ENCODE measurements at places on chromosomes 7 and 10. TPM values are rescaled to one million over a fixed set of nuclear protein-coding genes. Genes with fewer than 3 reads are reported as not detected.

Gene ANK3
- total RNA-seq, result 243 TPM

DNA sequence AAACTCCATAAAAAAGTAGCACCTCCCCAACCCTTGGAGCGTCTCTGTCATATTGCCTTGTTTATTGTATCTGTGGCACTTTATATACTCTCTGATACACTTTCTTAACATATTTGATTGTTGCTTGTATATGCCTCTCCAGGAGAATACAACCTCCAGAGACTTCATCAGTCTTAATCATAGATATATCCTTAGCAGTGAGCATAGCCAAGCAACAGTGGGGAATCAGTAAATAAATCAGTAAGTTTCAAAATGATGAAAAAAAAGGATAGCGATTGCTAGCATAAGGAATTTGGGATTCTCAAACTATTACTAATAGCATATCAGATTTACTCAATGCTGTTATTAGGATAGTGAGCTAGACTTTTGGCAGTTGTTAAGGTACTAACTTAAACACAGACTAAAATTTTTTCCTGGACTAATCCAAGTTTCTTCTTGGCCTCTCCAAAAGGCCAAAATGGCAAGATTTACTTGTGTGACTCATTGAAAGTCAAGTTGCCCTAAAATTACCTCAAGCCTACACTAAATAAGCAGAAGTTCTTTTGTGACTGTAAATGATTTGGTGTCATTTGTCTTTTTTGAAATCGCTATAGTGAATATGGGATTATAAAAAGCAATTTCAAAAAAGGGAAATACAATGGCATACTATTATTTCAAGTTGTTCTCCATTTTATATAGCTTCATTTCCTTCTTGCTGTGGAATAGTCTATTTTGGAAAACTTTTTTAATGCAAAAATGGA lies 177.9 kb downstream of the CHN2 start:
- H3K27ac ChIP-seq, result no peak overlapping the region
- DNase-seq, result no peak
- no peaks in the 10 kb centered on the region for H3K36me3 ChIP-seq
- peaks cover 12% of the 10 kb centered on the region for H3K4me1 ChIP-seq

DNA sequence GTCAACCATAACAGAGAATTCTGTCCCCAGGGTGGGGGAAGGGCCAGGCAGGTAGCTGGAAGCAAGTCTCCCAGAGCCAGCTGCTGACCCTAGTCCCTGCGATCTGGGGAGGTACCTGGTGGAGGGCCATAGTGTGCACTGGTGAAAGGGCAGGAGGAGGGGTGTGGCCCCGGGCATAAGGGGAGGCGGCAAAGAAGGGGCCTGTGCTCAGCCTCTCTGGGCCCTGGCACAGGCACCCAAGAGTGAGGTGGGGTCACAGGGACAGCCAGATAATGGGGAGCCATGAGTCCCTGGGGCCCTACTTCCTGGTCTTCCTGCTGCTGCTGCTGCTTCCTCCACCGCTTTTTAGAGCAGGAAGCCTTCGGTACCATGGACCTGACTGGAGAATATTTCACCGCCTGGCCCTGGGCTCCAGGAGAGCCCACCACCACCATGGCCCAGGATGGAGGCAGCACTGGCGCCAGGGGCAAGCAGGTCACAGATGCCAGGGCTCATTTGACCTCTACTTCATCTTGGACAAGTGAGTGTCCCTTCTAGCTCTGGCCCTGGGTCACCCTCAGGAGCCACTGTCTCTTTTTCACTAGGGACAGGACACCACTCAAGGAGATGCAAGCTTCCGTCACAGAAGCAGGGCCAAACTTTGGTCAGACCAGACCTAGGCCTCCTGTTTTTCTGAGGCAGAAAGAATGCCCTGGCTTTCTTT lies at the start of gene ANTXRL:
Gene ANTXRL, plus strand, starts transcription at position 7 of the 703 bp plus-strand sequence. Its CDS starts 266 bp downstream, at position 273.
- peaks cover 23% of the 10 kb centered on the region for H3K27me3 ChIP-seq
- H3K27ac ChIP-seq, result no peak within 1 kb of the TSS
- DNase-seq, result no peak
- no peaks in the 10 kb centered on the region for H3K36me3 ChIP-seq
- peaks cover 13% of the 10 kb centered on the region for H3K4me1 ChIP-seq

Gene MORN4
- total RNA-seq, result 16.4 TPM

- H3K27me3 ChIP-seq, result no peaks in the 10 kb centered on the region
- no peaks in the 10 kb centered on the region for H3K36me3 ChIP-seq
- H3K4me3 ChIP-seq, result no peak overlapping the region
- peaks cover 19% of the 10 kb centered on the region for H3K4me1 ChIP-seq
- H3K27ac ChIP-seq, result no peak overlapping the region
Measured at GRCh38 chr7:29087840-29088170, 58.5 kb downstream of the CPVL start.

GRCh38 chr7:158542651-158543566 lies 44.7 kb downstream of the PTPRN2 start:
- H3K4me3 ChIP-seq, result no peak overlapping the region
- H3K4me1 ChIP-seq, result no peaks in the 10 kb centered on the region
- H3K27me3 ChIP-seq, result peaks cover 3% of the 10 kb centered on the region
- DNase-seq, result no peak
- H3K27ac ChIP-seq, result no peak overlapping the region
- no peaks in the 10 kb centered on the region for H3K36me3 ChIP-seq

DNA sequence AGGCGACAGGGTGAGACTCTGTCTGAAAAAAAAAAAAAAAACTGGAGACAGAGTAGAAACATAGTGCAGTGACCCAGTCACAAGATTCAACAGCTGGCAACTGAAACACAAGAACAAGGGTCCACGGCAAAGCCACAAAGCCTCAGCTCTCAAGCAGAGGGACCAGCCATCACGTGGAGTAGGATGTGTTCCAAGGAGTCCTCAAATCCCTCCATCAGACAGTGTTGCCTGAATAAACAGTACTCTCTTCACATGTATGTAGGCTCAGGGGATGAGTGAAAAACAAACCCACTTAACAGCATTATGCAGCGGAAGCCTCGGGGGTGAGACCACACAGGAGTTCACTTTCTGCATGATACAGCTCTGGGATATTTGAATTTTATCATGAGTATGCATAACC lies 62.0 kb downstream of the SLIT1 start:
- H3K27me3 ChIP-seq, result peaks cover 62% of the 10 kb centered on the region
- H3K4me3 ChIP-seq, result no peak overlapping the region

GRCh38 chr10:53430127-53430891 lies 657.7 kb upstream of the MBL2 start:
- DNase-seq, result no peak
- H3K4me3 ChIP-seq, result no peak overlapping the region
- H3K36me3 ChIP-seq, result peaks cover 3% of the 10 kb centered on the region
- H3K27me3 ChIP-seq, result no peaks in the 10 kb centered on the region
- H3K4me1 ChIP-seq, result peaks cover 8% of the 10 kb centered on the region

Gene ZNF503
- total RNA-seq, result 58.3 TPM

DNA sequence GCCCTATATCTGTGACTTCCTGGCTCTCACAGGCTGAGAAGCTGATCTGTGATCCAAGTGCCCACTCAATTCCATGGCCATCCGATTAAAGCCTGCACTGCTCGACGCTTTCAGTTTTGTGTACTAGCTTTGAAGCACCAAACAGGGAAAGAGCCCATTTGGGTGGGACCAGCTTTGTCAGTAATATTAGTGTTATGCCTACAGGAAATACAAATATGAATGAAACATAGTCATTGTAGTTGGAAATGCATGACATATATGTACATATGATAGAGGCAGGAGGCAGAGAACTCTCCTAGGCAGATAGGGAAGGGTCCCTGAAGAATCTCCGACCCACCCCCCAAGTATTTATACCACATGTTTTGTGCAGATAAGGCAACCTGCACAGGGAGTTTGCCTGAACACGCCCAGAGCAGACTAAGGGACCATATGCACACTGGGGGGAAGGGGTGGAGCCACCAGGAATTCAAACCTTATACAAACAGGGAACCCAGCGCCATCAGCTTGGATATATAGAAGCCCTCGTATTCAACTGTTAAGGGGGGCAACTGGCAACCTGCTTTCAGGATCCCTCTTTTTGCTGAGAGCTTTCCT lies 653.2 kb downstream of the PARD3 start:
- DNase-seq, result no peak
- no peaks in the 10 kb centered on the region for H3K27me3 ChIP-seq
- H3K4me1 ChIP-seq, result peaks cover 4% of the 10 kb centered on the region
- no peak overlapping the region for H3K4me3 ChIP-seq
- no peak overlapping the region for H3K27ac ChIP-seq
- H3K36me3 ChIP-seq, result peaks cover 16% of the 10 kb centered on the region

DNA sequence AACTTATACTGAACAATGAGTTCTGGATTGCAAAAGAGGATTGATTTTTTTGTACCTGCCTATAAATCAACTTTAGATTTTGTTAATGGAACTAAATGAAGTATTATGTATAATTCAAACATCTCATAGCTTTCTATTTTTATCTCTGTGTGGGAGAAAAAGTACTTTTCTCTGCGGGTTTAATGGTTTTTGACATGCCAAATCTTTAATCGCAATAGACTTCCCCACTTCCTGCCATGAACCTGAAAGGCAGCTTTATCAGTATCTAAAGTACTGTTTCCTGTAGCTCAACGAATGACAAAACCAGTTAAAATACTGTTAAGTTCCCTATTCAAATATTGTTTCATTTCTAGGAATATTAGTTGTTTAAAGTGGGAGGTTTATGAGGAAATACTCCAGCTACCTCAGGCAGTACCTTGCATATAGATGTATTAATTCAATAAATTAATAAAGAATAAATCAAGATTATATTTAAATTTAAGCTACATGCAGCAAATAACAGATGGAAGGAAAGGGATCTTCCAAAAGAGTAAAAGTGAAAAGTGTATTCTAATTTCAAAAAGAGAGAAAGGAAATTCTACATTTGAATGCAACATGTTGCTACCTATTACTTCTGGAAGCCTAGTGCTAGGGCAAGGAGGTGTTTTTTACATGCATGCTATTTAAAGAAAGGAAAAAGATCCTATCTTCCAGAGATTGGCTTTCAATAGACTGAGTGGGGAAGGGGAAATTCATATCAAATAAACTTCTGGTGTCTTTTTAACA lies 75.9 kb downstream of the SVOPL start:
- H3K27me3 ChIP-seq, result no peaks in the 10 kb centered on the region
- no peak for DNase-seq
- H3K4me3 ChIP-seq, result no peak overlapping the region
- H3K27ac ChIP-seq, result peak overlapping the region; percentile 17

DNA sequence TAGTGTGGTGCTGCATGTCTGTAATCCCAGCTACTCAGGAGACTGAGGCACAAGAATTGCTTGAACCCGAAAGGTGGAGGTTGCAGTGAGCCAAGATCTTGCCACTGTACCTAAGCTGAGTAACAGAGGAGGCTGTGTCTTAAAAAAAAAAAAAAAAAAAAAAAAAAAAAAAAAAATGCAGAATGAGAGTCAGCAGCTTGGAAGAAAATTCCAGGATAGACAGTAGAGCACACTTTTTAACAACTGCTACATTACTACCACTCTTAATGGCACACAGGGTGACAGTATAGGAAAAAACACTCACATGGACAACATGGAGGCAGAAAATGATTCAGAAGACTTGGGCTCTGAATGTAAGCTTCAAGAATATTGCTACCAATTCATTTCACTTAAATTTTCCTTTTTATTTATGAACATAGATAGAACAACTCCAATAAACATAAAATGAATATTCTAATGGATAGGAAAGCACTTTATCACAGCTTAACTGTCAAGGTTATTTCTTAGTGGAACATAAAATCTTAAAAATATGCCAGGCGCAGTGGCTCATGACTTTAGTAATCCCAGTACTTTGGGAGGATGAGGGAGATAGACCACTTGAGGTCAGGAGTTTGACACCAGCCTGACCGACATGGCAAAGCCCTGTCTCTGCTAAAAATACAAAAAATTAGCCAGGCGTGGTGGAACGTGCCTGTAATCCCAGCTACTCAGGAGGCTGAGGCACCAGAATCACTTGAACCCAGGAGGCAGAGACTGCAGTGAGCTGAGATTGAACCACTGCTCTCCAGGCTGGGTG lies 31.5 kb downstream of the CHCHD3 start:
- H3K4me3 ChIP-seq, result no peak overlapping the region
- peaks cover 20% of the 10 kb centered on the region for H3K4me1 ChIP-seq
- H3K27me3 ChIP-seq, result no peaks in the 10 kb centered on the region
- no peak overlapping the region for H3K27ac ChIP-seq
- DNase-seq, result no peak
- peaks cover 7% of the 10 kb centered on the region for H3K36me3 ChIP-seq

Gene TACR2
- not detected for total RNA-seq

DNA sequence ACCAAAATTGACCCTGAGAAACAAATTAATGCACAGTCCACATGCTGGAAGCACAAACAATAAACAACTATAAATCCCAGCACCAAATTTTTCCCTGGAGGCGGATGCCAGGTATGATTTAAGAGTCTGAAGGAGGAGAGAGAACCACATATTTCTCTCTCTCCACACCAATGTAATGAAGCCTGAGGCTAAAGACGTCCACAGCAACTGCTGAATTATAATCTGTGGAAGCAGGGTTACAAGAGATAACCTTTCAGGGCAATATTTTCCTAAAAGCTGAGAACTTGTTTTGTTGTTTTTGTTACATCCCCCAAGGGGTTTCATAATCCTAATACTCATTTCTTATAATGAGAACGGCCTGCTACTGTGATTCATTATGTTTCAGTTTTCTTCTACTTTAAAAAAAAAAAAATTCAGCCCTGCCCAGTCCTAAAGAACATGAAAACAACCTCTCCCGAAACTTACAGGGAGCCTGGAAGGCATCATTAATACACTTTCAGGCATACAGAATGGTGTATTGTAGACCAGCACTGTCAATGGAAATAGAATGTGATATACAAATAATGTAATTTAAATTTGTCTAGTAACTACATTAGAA lies 48.5 kb upstream of the ABLIM1 start:
- H3K36me3 ChIP-seq, result no peaks in the 10 kb centered on the region
- no peak for DNase-seq
- no peak overlapping the region for H3K4me3 ChIP-seq
- H3K4me1 ChIP-seq, result peaks cover 27% of the 10 kb centered on the region

- peaks cover 11% of the 10 kb centered on the region for H3K4me1 ChIP-seq
- H3K4me3 ChIP-seq, result no peak overlapping the region
- H3K27ac ChIP-seq, result no peak overlapping the region
- H3K27me3 ChIP-seq, result peaks cover 3% of the 10 kb centered on the region
Measured at GRCh38 chr7:113143486-113144257, 25.3 kb upstream of the SMIM30 start.

- H3K36me3 ChIP-seq, result peaks cover 4% of the 10 kb centered on the region
- H3K27ac ChIP-seq, result no peak overlapping the region
- peaks cover 27% of the 10 kb centered on the region for H3K4me1 ChIP-seq
- DNase-seq, result no peak
- no peak overlapping the region for H3K4me3 ChIP-seq
Measured at GRCh38 chr10:63229161-63229560, 96.0 kb downstream of the NRBF2 start.

DNA sequence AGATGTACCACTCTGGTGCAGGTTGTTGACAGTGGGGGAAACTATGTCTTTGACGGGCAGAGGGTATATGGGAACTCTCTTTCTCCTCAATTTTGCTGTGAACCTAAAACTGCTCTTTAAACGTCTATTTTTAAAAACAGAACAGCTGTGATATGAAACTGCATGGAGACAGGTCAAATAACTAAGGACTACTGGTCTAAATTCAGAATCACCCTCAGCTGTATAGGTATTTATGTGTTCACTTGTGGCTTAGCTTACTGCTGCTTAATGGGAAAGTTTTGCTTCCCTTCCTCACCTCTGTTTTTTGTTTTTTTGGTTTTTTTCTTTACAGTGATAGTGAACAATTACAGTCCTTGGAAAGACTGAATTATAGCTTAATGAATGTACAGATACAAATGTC lies 86.9 kb upstream of the STRIP2 start:
- H3K36me3 ChIP-seq, result no peaks in the 10 kb centered on the region
- H3K4me1 ChIP-seq, result no peaks in the 10 kb centered on the region
- DNase-seq, result no peak
- H3K27me3 ChIP-seq, result no peaks in the 10 kb centered on the region

Gene PPP1R17
- not detected for total RNA-seq

GRCh38 chr7:8125680-8126444 lies 136.1 kb downstream of the ICA1 start:
- no peaks in the 10 kb centered on the region for H3K36me3 ChIP-seq
- no peak overlapping the region for H3K4me3 ChIP-seq
- no peaks in the 10 kb centered on the region for H3K4me1 ChIP-seq
- DNase-seq, result no peak

Gene ZNF425
- total RNA-seq, result 7.3 TPM
